ENCODE measurements at places on chromosomes 16 and 17. TPM values are rescaled to one million over a fixed set of nuclear protein-coding genes. Genes with fewer than 3 reads are reported as not detected.

GRCh38 chr17:40915199-40915661 is 22.2 kb downstream of the KRT23 start:
- no peak overlapping the region for H3K27ac ChIP-seq
- H3K4me1 ChIP-seq: peaks cover 3% of the 10 kb centered on the region
- DNase-seq: no peak
- no peaks in the 10 kb centered on the region for H3K27me3 ChIP-seq
- H3K4me3 ChIP-seq: no peak overlapping the region

DNA sequence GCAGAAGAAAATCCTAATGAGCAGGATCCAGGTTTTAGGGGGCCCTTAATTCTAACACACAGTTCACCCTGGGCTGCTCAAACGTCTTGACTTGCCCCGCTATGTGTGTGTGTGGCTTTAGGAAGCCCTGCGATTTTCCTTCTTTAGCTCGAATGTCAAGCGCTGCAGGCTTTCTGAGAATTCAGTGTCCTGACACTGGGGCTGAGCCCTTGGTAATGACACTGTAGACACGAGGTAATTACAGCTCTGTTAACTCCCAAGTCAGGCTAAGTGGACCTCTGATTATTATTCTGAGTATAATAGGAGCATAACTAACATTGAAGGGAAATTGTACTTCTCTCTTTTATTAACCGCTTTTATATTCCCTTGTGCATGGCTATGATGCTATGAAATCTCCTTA is 202.1 kb downstream of the RBFOX1 start:
- DNase-seq: no peak
- no peak overlapping the region for H3K27ac ChIP-seq
- no peak overlapping the region for H3K4me3 ChIP-seq

Gene C1QL1
- 0.09 TPM for total RNA-seq

Gene NTN1
- total RNA-seq: 2.0 TPM

- peaks cover 6% of the 10 kb centered on the region for H3K4me1 ChIP-seq
- H3K4me3 ChIP-seq: no peak overlapping the region
- DNase-seq: no peak
- peak overlapping the region; percentile 55 for H3K27ac ChIP-seq
- peaks cover 13% of the 10 kb centered on the region for H3K36me3 ChIP-seq
Measured at GRCh38 chr16:24980077-24980793, 34.9 kb downstream of the ARHGAP17 start.

Gene OMG
- 0.14 TPM for total RNA-seq

Gene SYNGR3
- 1.2 TPM for total RNA-seq

Data from thymus (tissue), 14 donors.